ENCODE measurements at places on chromosomes 12 and 14.
A peak's percentile ranks its signal among the peaks of the same experiment; 100 is the strongest.

DNA sequence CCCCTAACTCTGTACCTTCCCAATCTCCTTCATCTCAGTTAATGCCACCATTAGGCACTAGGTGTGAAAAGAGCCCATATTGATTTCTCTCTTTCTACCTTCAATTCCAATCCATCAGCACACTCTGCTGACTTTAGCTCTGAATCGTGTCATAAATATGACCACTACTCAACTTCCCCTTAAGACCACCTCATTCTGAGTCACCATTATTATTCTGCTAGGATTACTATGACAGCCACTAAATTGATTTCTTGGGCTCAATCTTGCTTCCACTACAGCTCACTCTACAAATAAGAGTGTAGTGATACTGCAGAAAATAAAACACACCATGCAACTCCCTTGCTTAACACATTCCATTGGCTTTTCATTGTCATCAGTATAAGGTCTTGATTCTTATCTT lies 1449.0 kb upstream of the FLRT2 start:
- DNase-seq: peak; percentile 21

GRCh38 chr12:49585477-49586459 lies 17.8 kb upstream of the MCRS1 start:
- no peak for DNase-seq

GRCh38 chr12:62860501-62861411 lies 74.2 kb downstream of the PPM1H start:
- no peak for DNase-seq

DNA sequence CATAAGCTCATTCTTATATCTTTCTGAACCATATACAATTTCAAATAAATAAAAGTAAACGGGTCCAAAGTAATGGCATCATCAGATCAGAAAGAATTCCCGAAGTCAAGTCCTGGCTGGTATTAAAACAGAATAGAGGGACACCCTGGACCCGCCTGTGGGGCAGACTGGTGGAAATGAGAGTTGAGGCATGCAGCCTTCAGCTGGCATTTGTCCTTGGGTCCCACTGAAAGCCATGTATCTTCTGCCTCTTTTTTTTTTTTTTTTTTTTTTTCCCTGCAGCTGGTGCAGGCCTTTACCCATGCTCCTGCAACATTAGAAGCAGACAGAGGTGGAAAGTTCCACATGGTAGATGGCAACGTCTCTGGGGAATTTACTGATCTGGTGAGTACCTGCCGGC lies 9.9 kb downstream of the AHSA1 start:
- DNase-seq: no peak

DNA sequence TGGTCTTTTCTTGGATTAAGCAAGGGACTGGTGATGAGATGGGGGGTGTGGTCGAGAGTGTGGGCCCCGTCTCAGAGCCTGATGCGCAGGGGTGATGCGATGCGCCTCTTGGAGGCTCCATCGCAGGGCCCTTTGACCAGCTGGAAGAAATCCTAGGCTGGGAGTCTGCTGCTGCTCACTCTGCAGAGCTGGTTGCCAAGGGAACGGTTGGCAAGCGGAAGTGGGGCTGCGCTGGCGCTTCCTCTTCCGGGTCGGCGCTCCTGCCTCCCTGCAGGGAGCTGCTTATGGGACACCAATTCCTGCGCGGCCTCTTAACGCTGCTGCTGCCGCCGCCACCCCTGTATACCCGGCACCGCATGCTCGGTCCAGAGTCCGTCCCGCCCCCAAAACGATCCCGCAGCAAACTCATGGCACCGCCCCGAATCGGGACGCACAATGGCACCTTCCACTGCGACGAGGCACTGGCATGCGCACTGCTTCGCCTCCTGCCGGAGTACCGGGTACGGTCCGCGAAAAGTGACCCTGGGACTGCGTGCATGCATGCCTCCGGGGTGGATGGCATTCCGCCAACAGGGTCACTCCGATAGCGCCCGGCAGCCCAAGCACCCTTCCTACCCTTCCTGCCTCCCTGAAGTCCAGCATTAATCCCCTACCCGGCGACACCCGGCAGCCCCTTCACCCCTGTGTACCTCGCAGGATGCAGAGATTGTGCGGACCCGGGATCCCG lies at the start of gene MYG1:
Gene MYG1 (plus strand): TSS at position 242 of the 727 bp plus-strand sequence. CDS start 43 bp downstream, at position 285.
- peak; percentile 86 for DNase-seq

- DNase-seq: no peak
Observed at GRCh38 chr14:91352053-91352452, 65.6 kb downstream of the CCDC88C start.

- DNase-seq: no peak
Observed at GRCh38 chr12:65311260-65311659, 32.8 kb downstream of the MSRB3 start.
